Activated naive CD4-positive, alpha-beta T cell treated with anti-CD3 and anti-CD28 coated beads, Interleukin-2, amount 50 U/mL, for 72 hours (primary cell): ENCODE measurements at places on chromosomes 6 and 20. TPM values are rescaled to one million over a fixed set of nuclear protein-coding genes. Genes with fewer than 3 reads are reported as not detected.

LTV1 gene
- 30.0 TPM for total RNA-seq

RSPH9 gene
- 0.09 TPM for total RNA-seq

GSTA2 gene
- not detected for total RNA-seq

TUBB2B gene
- total RNA-seq, result not detected

NR2E1 gene
- total RNA-seq, result not detected

GRCh38 chr6:146593986-146594385 is 4.8 kb upstream of the ADGB start:
- DNase-seq, result no peak

DNA sequence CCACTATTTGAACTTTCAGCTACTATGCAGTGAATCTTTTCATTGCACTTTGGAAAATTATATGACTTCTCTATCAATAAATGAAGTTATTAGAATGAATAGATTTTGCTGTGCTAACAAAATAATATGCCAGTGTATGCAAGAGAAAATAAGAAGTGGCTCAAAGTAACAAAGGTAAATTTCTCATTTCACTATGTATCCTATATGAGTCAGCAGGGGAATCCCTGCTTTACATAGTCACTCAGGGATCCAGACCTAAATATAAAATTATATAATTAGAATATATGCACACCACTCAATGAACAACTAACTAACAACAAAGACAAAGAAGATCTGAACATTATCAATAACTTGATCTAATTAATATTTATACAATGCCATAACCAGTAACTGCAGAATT is 390.8 kb upstream of the IRAK1BP1 start:
- DNase-seq, result no peak

DNA sequence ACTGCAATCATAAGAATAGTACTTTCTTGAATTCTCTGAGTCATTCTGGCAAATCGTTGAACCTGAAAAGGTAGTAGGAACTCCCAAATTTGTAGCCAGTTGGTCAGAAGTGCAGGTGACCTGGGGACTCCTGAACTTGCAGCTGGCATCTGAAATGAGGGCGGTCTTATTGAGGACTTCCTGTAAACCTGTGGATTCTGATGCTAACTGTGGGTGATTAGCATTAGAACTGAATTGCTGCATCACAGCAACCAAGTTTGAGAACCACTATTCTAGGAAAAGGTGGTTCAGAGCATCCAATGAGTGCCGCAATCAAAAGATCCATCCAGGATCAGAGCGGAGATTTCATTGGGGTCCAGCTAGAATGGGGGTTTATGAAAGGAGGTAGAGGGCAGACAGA is 50.2 kb upstream of the UTRN start:
- DNase-seq, result no peak

DNA sequence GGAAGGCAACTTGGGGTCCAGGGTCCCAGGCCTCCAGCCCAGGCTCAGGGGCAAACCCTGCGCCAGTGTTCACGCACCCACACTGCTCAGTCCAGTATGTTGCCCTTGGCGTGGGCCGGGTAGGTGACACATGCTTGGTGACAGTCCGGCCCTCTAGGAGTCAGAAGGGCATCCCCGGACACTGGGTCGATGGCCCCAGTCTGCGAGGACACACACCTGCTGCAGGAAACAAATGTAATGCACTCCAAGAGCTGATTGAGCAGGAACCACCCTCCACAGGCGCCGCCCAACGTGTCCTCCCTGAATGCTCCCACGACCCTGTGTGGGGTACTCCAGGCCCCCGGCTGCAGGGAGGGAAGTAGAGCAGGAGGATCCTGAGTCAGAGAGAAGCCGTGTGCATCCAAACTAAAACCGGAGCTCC is 160.7 kb downstream of the DLL1 start:
- peak; percentile 52 for DNase-seq

GRCh38 chr6:12422848-12423247 is 132.7 kb downstream of the EDN1 start:
- no peak for DNase-seq

- no peak for DNase-seq
Measured at GRCh38 chr6:140572129-140572528, 1197.7 kb upstream of the CITED2 start.
